ENCODE measurements at places on chromosomes 12 and 14. TPM values are rescaled to one million over a fixed set of nuclear protein-coding genes. Genes with fewer than 3 reads are reported as not detected.

GRCh38 chr12:49972641-49973360 is at the start of gene AQP6:
TSS of gene AQP6 (plus strand) at chr12:49972947. CDS start at chr12:49973174, 227 bp downstream.
- DNase-seq = no peak

LUM gene
- 0.22 TPM for total RNA-seq

- DNase-seq = no peak
Measured at GRCh38 chr12:120830966-120831365, 73.2 kb downstream of the SPPL3 start.

CRIP2 gene
- total RNA-seq = 195 TPM

DNA sequence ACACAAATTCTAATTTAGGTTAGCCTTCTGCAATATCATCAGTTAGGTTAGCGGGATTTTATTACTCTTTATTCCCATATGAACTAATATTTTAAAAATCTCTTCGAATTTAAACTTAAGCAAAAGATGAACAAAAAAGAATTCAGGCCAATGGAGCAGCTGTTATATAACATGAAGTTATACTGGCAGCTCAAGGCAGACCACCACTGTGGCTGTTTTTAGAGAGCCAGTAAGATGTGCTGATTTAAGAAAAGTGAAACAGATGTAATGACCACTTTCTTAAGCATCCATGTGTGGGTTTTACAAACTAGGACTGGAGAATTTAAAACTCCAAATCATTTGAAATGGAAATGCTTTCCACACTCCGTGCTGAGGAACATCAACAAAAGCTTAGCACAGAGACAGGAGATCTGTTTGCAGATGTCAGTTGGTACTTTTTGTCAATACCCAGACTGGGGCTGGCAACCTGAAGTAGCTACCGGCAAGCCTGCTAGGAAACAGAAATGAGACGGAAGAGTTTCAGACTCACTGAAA is 164.9 kb downstream of the TTC7B start:
- DNase-seq = no peak

SOAT2 gene
- total RNA-seq = 0.17 TPM

DNA sequence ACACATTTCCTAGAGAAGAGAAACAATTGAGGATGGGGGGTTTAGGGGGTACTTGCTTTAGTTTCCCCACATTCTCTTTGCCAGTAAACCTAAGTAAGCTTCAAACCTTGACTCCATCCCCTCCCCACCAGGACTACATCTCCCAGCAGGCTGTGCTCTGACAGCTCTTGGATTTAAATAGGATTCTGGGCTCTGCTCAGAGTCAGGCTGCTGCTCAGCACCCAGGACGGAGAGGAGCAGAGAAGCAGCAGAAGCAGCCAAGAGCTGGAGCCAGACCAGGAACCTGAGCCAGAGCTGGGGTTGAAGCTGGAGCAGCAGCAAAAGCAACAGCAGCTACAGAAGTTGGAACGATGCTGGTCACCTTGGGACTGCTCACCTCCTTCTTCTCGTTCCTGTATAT is 20.6 kb downstream of the RDH12 start:
- DNase-seq = no peak

DNA sequence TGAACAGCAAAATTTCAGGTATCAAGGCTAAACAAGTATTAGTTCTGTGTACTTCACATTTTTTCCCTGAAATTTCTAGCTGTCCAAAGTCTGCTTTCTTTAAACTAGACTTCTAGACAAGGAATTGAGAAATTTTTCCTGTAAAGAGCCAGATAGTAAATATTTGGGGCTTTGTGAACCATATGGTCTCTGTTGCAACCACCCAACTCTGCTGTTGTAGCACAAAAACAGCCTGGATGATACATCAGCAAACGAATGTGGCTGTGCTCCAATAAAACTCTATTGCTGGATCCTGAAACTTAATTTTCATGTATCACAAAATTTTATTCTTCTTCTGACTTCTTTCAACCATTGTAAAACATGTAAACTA is 96.0 kb upstream of the SLC38A4 start:
- no peak for DNase-seq

GMFB gene
- 96.4 TPM for total RNA-seq

DNA sequence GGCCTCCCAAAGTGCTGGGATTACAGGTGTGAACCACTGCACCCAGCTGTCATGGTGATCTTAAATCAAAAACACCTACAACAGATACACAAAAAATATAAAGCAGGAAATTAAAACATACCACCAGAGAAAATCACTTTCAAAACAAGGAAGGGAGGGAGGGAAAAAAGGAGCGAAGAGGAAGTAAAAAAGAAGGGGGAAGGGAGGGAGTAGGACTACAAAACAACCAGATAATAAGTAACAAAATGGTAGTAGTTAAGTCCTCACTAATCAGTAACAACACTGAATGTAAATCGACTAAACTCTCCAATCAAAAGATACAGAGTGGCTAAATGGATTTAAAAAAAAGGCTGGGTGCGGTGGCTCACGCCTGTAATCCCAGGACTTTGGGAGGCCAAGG is 89.0 kb downstream of the SH2B3 start:
- no peak for DNase-seq

DNA sequence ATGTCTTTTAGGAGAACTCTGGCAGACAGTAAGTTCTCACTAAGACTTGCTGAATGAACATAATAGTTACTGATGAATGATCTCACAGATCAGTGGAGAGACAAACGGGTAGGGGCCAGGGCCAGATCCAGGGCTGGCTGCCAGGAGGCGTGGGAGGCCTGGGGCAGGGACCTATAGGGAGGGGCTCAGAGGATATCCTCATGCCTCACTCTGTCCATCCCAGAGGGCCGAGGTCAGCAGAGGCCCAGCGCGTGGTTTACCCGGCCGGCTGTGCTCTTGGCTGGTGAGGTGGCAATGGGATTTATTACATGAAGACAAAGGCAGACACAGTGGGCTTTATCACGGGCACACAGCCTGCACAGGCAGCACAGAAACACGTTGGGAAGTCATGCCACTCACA is 85.4 kb downstream of the CHGA start:
- peak; percentile 17 for DNase-seq

GRCh38 chr12:79920421-79921238 is 14.3 kb downstream of the PPP1R12A start:
- no peak for DNase-seq

- no peak for DNase-seq
Measured at GRCh38 chr14:62015243-62015642, 253.0 kb downstream of the SNAPC1 start.

ALG10 gene
- total RNA-seq = 8.4 TPM

FOXM1 gene
- total RNA-seq = 32.9 TPM

- no peak for DNase-seq
Measured at GRCh38 chr12:118312578-118312977, 60.1 kb downstream of the TAOK3 start.

GRCh38 chr14:87055007-87055406 is 938.0 kb downstream of the GALC start:
- no peak for DNase-seq

PZP gene
- not detected for total RNA-seq

TAS2R8 gene
- total RNA-seq = not detected

AQP6 gene
- total RNA-seq = not detected

KRT82 gene
- total RNA-seq = not detected

DNA sequence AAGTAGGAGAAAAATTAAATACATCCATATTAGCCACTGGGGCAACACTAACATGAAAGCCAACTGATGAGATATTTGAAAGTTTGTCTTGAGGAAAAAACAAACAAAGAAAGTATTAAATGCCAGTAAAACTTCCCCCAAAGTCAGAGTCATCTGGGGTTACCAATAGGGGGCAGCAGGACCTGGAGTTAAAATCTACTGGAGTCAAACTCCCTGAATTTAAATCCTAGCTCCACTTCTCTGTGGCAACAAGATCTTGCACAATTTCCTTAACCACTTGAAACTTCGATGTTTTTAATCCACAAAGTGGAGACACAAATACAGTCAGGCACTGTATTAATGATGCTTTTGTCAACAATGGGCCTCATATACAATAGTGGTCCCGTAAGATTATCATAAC is 14.4 kb downstream of the PLEKHG7 start:
- peak; percentile 23 for DNase-seq

SLC25A21 gene
- total RNA-seq = not detected

DNA sequence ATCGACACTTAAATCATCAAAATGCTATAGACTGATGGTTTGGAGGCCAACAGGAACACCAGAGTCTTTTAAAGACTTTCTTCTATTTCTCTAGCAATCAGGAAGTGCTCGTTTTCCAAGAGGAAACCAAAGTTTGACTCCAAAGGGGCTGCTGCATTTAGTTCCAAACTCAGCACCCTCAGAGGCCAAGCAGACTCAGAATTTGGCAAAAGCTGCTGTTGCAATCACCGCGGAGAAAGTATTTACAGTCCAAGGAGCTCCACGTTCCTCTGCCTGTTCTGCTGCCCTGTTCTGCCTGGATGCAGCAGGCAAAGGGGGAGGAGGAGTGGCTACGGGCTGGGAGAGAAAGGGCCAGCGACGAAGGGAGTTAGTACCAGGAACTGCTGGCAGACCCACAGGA is 325.1 kb downstream of the BCL11B start:
- DNase-seq = no peak

DNA sequence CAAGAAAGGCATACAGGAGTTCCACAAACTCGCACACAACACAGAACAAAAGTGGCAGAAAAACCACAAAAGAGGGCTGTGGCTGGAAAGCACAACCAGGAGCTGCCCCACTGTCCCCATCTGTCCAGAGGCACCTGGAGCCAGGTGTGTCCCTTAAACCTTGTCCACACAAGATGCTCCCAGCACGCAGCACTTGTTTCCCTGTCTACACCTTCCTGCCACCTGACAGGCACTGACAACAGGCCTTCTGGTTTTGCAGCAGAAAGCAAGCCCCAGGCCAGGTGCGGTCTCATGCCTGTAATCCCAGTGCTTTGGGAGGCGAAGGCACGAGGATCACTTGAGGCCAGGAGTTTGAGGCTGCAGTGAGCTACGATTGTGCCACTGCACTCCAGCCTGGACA is 3.6 kb downstream of the BTBD6 start:
- DNase-seq = no peak

KRT6B gene
- total RNA-seq = not detected

DNA sequence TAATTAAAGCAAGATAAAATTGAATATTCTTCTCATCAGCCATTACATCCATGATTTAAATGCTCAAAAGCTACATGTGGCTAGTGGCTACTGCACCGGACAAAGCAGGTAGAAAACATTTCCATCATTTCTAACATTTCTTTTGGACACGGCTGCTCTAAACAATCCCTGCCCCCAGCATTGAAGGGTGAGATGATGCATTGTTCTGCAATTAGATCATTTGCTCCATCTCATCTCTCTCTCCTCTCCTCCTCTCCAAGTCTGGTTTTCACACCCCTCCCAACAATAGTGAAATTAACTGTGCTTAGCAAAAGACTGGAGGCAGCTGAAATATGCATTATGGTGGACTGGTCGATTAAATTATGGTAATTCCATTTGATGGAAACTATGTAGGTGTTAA is 288.5 kb downstream of the KSR2 start:
- DNase-seq = peak; percentile 55

- peak; percentile 44 for DNase-seq
Measured at GRCh38 chr12:63668028-63668799, at the start of gene DPY19L2. TSS of gene DPY19L2 (minus strand) at chr12:63668493. CDS start at chr12:63668393, 100 bp downstream.

DEPDC4 gene
- 3.1 TPM for total RNA-seq
